ENCODE measurements at places on chromosomes 2 and 18. TPM values are rescaled to one million over a fixed set of nuclear protein-coding genes. Genes with fewer than 3 reads are reported as not detected.

SGPP2 gene
- total RNA-seq, result 15.3 TPM

DSC2 gene
- total RNA-seq, result 26.0 TPM

SP140L gene
- 5.5 TPM for total RNA-seq

DPYSL5 gene
- not detected for total RNA-seq
